ENCODE measurements at places on chromosomes 16 and 17.

GRCh38 chr16:67517155-67517445 lies 11.5 kb upstream of the RIPOR1 start:
- no peak for DNase-seq

DNA sequence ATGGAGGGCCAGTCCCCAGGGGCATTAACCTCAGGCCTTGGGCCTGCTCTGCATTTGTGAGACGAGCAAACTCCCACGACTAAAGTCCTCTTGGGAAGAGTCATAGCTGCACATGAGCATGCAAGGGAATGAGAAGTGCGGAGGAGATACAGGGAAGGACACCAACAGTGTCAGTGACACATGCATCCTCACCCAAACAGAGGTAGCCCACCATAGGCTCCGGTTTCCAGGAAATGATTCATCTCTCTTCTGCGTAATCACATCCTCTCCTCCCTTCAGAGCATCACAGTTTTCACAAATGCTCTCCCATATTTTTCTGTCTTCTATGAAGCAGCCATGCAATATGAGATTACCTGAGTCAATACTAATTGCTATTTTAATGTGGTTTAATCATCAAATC lies 725.7 kb upstream of the GOT2 start:
- no peak for DNase-seq

DNA sequence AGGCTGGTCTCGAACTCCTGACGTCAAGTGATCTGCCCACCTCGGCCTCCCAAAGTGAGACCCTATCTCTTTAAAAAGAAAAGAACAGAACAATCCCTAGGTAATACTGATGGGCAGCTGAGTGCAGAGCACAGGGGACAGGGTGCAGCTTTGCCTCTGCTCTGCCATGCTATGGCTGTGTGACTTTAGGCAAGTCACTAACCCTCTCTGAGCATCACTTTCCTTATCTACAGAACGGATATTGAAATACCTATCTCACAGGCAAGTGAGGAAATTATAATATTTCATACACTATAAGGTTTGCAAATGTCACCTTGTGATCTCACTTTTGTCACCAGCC lies 4.1 kb downstream of the CASKIN2 start:
- no peak for DNase-seq

DNA sequence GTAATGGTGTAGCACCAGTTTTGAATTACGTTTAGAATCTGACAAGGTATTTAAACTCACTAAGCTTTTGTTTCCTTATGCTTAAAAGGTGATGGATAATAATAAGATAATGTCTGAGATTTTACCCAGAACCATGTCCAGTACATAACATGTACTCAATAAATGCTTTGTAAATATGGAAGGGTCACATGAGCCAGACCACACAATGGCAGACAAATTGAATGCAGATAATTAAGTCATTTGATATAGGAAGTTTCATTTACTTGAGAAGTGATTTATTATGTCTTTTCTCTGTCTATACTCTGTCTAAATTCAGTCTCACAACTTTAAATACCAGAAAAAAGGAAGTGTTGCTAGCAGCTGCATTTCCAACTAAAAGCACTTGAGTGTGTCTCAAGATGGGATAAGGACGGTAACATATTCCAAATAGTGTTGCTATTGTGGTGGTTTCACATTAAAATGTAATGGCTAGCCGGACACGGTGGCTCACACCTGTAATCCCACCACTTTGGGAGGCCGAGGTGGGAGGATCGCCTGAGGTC lies 52.5 kb upstream of the DHX40 start:
- DNase-seq: no peak

- DNase-seq: no peak
These were observed 52.5 kb upstream of the MTSS2 start for GRCh38 chr16:70738083-70738977.

DNA sequence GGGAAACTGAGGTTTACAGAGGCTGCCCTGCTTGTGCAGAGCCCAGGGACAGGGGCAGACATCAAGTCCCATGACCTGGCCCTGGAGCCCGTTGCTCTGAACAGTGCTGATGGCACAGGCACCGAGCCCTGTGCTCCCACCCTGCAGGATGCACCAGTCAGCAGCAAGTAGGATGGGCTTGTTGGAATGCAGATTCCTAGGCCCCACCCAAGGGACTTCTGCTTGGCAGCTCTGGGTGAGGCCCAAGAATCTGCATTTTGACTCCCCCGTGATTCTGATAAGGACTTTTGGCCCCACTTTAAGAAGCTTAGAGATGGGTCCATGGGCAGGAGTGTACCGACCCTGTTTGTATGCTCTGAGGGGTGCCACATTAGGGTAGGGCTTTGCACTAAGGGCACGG lies 23.3 kb downstream of the LASP1 start:
- DNase-seq: no peak
